ENCODE measurements at places on chromosomes 11 and 22.

GRCh38 chr22:43036282-43036829, 21.4 kb upstream of the PACSIN2 start:
- no peak for DNase-seq

DNA sequence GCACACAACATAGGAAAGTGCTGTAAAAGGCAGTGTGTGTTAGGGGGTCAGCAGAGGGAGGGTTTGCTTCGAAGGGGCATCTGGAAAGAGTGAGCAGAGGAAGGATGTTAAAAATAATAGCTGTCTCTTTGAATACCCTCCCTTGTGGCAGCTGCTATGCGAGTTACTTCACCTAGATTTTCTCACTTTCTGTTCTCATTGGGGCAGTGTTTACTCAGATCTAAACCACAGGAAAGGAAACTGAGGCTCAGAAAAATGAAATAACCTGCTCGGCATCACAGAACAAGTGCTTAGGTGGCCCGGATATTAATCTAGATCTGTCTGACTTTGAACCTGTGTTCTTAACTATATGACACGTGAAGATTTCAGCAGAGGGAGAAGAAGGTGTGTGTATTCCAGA, 125.3 kb downstream of the C11orf91 start:
- no peak for DNase-seq

DNA sequence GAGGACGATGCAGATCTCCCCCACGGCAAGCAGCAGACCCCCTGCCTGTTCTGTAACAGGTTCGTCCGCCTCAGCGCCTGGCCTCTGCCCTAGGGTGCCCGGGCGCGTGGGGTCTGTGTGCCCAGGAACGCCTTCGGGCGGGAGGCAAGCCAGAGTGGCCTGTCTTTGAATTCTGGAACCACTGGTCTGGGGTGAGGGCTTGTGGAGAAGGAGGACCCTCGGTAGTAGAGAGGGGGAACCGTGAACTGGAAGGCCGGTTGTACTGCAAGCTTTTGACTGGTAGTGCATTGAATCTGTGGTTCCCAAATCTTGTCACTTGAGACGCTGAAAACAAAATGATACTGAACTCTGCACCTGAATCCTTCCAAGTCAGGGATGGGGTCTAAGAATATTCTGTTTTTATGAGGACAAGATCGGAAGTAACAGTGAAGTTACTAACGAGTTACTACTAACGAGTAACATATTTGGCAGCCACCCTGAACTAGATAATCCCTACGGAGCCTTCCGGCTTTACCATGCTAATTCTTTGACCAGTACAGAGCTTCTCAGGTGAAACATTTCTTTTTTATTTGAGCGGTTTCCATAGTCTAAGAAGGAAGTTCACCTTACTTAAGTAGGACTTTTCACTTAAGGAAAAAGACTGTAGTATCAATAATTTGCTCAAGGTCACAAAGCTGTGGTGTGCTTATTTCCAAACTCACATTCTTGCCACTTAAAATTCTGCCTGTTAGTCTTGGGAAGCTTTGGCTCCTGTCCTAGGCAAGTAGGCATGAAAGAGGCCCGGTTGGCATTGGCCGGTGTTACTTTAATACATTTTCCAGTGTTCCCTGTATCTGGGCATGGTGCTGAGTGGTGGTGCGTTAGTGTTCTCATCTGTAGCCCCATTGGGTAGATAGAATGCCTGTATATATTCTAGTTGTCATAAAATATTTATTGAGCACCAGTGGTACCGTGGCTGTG, 860 bp downstream of the PRMT3 start:
- no peak for DNase-seq

GRCh38 chr11:75768909-75769771, 562 bp downstream of the DGAT2 start:
- DNase-seq, result no peak

Data from activated CD8-positive, alpha-beta memory T cell treated with anti-CD3 and anti-CD28 coated beads for 1 hour (primary cell).